Ovary (tissue), 10 donors: ENCODE measurements at places on chromosomes 2 and 18. TPM values are rescaled to one million over a fixed set of nuclear protein-coding genes. Genes with fewer than 3 reads are reported as not detected.

Gene KCNJ3
- total RNA-seq: 0.31 TPM

Gene NEB
- 0.48 TPM for total RNA-seq

DNA sequence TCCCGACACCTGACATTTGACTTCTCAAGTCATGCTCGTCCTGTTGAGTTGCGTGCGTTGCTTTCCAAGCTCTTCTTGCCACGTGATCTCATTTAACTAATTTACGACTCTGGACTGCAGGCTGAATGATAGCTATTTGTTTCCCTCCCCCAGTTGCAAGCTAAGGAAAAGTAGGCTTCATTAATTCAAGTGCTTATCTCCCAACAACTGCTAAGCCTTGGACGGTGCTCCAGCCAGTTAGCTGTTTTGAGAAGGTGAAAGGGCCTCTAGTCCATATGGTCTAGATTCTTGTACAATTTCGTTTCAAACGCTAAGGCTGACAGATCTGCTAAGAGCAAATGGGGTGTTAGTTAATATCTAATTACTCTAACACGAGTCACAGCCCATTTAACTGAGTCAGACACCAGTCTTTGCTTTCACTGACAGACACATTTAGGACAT is 21.1 kb downstream of the GPR45 start:
- no peaks in the 10 kb centered on the region for H3K4me1 ChIP-seq
- no peak for DNase-seq
- no peak overlapping the region for H3K27ac ChIP-seq
- H3K27me3 ChIP-seq: no peaks in the 10 kb centered on the region
- no peaks in the 10 kb centered on the region for H3K36me3 ChIP-seq
- no peak overlapping the region for H3K4me3 ChIP-seq

DNA sequence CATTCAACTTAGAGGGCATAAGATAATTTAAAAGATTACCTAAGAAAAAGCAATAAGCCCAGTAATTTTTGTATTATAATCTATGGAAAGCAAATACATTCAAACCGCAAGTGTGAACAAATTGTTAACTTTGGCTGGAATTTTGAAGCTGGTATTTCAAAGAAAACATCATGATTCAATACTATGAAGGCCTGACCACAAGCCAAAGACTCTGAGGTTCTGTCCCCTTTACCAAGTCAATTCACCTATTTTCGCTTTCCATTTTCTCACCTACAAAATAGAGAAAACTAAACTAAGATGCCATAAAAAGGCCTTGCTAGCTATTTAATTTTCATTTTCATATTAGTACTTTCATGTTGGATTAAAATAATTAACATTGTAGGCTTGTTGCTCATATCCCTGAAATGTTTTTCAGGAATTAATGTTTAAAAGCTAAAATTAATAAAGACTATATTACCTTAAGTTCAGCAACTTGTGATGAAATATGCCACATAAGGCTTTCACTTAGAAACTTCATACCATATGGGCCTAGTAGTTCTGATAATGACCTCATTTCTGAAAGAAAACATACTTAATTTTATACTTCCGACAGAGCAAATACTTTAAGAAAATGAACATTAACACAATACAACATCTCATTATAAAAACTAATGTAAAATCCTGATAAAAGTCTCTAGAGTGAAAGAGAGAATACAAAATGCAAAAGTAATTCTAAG is 85.7 kb upstream of the FRZB start:
- H3K4me3 ChIP-seq: no peak overlapping the region
- H3K36me3 ChIP-seq: no peaks in the 10 kb centered on the region
- H3K4me1 ChIP-seq: peaks cover under 1% of the 10 kb centered on the region

GRCh38 chr2:176174382-176174823 is 14.1 kb upstream of the HOXD1 start:
- H3K27ac ChIP-seq: no peak overlapping the region
- no peaks in the 10 kb centered on the region for H3K27me3 ChIP-seq
- H3K4me1 ChIP-seq: peaks cover 3% of the 10 kb centered on the region
- H3K4me3 ChIP-seq: peak overlapping the region; percentile 30
- H3K36me3 ChIP-seq: no peaks in the 10 kb centered on the region

- no peak overlapping the region for H3K27ac ChIP-seq
- H3K4me3 ChIP-seq: no peak overlapping the region
Measured at GRCh38 chr2:226450141-226450540, 349.5 kb downstream of the IRS1 start.

DNA sequence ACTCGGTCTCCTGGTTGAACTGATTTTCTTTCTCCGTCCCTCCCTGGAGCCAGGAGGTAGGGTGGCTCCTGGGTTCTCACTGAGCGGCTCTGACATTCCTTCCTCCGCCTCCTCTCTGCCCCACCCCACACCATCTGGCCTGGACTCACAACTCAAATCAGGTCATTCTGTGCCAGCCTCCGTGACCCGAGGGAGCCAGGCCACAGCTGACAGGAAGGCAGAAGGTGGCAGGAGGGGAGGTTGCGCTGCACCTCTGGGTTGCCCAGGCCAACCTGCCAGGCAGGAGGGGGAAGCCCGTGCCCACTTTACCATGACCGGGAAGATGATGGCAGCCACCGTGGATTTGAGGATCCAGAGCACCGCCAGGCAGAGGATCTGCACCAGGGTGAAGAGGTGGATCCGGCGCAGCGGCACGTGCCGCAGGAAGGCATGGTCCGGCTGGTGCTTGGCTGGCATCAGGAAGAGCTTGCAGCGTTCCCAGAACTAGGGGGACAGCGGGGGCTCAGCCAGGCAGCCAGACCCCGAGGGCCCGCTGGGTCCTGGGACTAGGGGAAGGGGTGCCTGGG is 28.3 kb downstream of the MTHFD2 start:
- DNase-seq: no peak
- H3K4me1 ChIP-seq: peaks cover 1% of the 10 kb centered on the region
- H3K27ac ChIP-seq: no peak overlapping the region
- no peak overlapping the region for H3K4me3 ChIP-seq

DNA sequence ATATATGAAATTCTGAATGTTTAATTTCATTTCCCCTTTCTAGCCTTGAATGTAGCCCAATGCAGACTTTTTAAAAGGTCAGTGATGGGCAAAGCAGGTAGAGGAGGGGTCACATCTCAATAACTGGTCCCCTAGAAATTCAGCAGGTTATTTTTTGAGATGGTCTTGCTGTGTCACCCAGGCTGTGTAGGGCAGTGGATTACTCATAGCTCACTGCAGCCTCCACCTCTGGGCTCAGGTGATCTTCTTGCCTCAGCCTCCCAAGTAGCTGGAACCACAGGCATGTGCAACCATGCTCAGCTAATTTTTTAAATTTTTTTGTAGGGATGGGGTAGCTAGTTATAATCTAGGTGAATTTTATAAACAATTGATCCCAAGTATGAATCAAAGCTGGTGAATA is 8.8 kb downstream of the IAH1 start:
- no peak for DNase-seq
- H3K27ac ChIP-seq: no peak overlapping the region
- H3K36me3 ChIP-seq: no peaks in the 10 kb centered on the region
- H3K27me3 ChIP-seq: no peaks in the 10 kb centered on the region

GRCh38 chr2:69817729-69818501 is 11.5 kb upstream of the GMCL1 start:
- H3K4me3 ChIP-seq: no peak overlapping the region
- no peak overlapping the region for H3K27ac ChIP-seq
- no peaks in the 10 kb centered on the region for H3K4me1 ChIP-seq
- H3K27me3 ChIP-seq: no peaks in the 10 kb centered on the region
- DNase-seq: no peak
- no peaks in the 10 kb centered on the region for H3K36me3 ChIP-seq

DNA sequence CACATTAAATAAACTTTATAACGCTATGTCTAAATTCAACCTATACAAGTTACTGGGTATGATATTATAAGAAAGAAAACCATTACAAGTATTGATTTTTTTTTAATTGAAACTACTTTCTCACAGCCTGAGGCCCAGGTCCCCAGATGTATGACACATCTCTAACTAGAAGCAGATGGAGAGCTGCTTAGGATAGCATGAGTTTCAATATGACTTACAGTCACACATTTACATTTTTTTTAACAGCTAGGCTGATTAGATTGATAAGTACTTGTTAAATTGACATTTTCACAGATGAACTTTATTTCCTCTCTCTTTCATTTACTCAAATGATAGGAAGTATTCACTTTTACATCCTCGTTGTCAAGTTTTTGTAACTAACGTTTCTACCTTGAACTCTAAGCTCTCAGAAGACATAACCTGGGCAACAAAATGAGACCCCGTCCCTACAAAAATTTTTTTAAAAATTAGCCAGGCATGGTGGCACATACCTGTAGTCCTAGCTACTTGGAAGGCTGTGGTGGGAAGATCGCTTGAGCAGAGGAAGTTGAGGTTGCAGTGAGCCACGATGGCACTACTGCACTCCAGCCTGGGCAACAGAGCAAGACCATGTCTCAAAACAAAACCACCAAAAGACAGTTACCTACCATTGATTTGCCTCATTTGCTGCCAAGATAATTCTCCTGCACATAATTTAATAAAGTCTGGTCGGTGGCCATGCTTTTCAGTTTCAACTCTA is 52.4 kb downstream of the STK39 start:
- no peak overlapping the region for H3K27ac ChIP-seq
- no peaks in the 10 kb centered on the region for H3K27me3 ChIP-seq
- DNase-seq: no peak
- no peaks in the 10 kb centered on the region for H3K36me3 ChIP-seq

DNA sequence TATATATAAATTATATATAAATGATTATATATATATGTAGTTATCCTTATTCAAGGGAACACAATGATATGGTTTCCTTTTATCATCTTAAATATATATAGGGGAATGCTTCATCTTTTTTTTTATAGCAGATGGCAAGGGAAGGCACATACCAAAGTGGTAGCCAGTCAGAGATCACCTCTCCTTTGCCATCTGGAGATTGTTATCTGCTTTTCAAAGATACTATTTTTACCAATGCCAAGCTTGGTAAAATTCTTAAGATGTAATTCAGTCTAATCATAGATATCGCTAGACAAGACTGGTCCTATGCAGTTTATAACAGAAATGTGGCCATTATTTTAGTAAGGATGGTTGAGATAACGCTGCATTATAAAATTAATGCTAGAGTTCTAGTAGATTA is 64.7 kb upstream of the DSEL start:
- no peaks in the 10 kb centered on the region for H3K27me3 ChIP-seq
- no peak for DNase-seq
- no peak overlapping the region for H3K4me3 ChIP-seq
- H3K27ac ChIP-seq: no peak overlapping the region
- H3K36me3 ChIP-seq: no peaks in the 10 kb centered on the region
